ENCODE measurements at places on chromosomes 16 and 17. TPM values are rescaled to one million over a fixed set of nuclear protein-coding genes. Genes with fewer than 3 reads are reported as not detected.
A peak's percentile ranks its signal among the peaks of the same experiment; 100 is the strongest.

The MYH11 gene
- 3.2 TPM for total RNA-seq

The TMEM114 gene
- not detected for total RNA-seq

The PRSS36 gene
- total RNA-seq, result 1.1 TPM

DNA sequence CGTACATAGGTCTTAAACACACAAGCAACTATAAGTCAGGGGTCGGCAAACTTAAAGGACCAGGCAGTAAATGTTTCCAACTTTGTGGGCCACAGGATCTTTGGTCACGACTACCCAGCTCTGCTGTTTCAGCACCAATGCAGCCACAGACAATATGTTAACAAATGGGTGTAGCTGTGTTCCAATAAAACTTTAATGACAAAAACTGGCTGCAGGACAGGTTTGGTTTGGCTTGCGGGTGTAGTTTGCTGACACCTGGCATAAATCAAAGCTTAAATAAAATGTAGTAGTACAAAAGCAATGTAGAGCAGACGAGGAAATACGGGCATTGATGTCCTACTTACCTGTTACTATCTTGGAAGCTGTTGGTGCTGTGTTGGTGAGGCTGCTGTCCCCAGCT is 84.7 kb downstream of the SLC5A11 start:
- no peak for DNase-seq
- no peak overlapping the region for H3K4me3 ChIP-seq
- H3K36me3 ChIP-seq, result peaks cover 8% of the 10 kb centered on the region

GRCh38 chr17:64978138-64978537 is 58.9 kb upstream of the LRRC37A3 start:
- no peak overlapping the region for H3K27ac ChIP-seq
- H3K36me3 ChIP-seq, result no peaks in the 10 kb centered on the region
- H3K4me1 ChIP-seq, result no peaks in the 10 kb centered on the region
- no peaks in the 10 kb centered on the region for H3K27me3 ChIP-seq

- H3K27me3 ChIP-seq, result no peaks in the 10 kb centered on the region
- H3K27ac ChIP-seq, result no peak overlapping the region
- no peak for DNase-seq
- H3K4me3 ChIP-seq, result no peak overlapping the region
These were observed 71.6 kb upstream of the PSMD7 start for GRCh38 chr16:74224828-74225612.

- no peaks in the 10 kb centered on the region for H3K36me3 ChIP-seq
- peaks cover 49% of the 10 kb centered on the region for H3K4me1 ChIP-seq
- peak overlapping the region; percentile 47 for H3K27ac ChIP-seq
- DNase-seq, result no peak
- H3K27me3 ChIP-seq, result no peaks in the 10 kb centered on the region
- H3K4me3 ChIP-seq, result no peak overlapping the region
These were observed 67.3 kb downstream of the ANKRD11 start for GRCh38 chr16:89422905-89423630.

Data from right lobe of liver (tissue), 6 donors.